ENCODE measurements at places on chromosomes 7 and 10. TPM values are rescaled to one million over a fixed set of nuclear protein-coding genes. Genes with fewer than 3 reads are reported as not detected.

DNA sequence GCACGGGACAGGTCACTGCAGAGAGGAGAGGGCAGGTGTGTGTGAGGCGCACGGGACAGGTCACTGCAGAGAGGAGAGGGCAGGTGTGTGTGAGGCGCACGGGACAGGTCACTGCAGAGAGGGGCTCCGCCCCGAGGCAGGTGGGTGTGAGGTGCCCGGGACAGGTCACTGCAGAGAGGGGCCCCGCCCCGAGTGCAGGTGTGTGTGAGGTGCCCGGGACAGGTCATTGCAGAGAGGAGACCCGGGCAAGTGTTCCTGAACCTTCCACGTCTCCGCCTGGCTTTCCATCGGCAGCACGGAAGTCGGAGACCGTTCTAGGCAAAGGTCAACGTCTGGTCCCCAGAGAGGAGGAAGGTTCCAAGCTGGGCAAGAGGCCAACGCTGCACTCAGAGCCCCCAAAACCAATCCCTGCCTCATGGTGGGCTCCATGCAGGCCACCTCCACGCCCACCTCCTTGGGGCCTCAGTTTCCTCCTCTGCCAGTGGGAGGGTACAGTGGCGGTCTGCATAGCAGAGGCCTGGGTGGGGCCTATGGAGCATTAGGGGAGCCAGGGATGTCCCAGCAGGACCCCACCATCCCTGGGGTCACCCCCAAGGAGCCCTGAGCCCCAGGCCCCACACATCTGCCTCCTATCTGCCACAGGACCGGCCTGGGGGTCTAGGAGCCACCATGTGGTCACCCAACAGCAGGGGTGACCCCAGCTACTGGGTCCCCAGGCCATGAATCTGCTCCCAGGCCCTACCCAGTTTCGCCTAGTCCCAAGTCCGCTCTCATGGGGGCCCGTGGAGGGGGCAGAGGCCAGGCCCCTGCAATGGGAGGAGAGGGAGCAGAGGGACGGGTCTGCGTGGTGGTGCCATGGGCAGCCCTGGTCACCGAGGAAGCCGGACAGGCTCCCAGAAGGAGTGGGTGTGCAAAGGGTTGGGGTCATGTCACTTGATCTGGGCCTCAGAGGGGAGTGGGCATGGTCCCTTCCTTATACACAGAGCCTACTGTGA lies 57.0 kb downstream of the STK32C start:
- H3K27me3 ChIP-seq, result no peaks in the 10 kb centered on the region
- no peak for DNase-seq
- no peak overlapping the region for H3K27ac ChIP-seq
- H3K36me3 ChIP-seq, result no peaks in the 10 kb centered on the region

GRCh38 chr7:102063690-102064180 lies 222.9 kb upstream of the SH2B2 start:
- H3K27me3 ChIP-seq, result no peaks in the 10 kb centered on the region
- no peaks in the 10 kb centered on the region for H3K36me3 ChIP-seq
- H3K4me3 ChIP-seq, result no peak overlapping the region
- H3K4me1 ChIP-seq, result peaks cover 20% of the 10 kb centered on the region
- no peak overlapping the region for H3K27ac ChIP-seq
- no peak for DNase-seq

DNA sequence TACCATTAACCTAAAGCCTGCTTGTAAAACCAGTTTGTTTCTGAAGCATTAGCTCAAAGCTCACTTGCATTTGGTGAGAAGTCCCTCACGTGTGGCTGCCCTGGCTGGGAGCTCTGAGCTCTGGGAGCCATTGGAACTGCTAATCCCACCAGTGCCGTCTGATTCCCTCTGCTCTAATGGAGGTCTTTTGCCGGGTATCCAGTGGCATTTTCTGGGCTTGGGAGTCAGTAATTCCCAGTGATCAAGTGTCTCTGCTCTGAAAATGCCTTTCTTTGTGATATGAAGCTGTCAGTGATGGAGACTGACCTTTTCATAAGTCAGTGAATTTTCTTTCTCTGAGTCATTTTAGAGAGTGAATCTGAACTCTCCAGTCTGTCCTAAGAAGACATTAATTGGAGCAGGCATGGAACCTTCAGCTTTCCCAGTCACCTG lies 36.9 kb upstream of the FAM20C start:
- no peak overlapping the region for H3K27ac ChIP-seq
- no peaks in the 10 kb centered on the region for H3K27me3 ChIP-seq
- peaks cover 3% of the 10 kb centered on the region for H3K4me1 ChIP-seq
- no peak for DNase-seq

OR2A1 gene
- total RNA-seq, result not detected

GRCh38 chr7:113446791-113447190 lies 328.4 kb upstream of the SMIM30 start:
- no peaks in the 10 kb centered on the region for H3K36me3 ChIP-seq
- H3K4me3 ChIP-seq, result no peak overlapping the region
- no peak for DNase-seq
- no peaks in the 10 kb centered on the region for H3K27me3 ChIP-seq

- H3K4me1 ChIP-seq, result no peaks in the 10 kb centered on the region
- DNase-seq, result peak; percentile 37
- H3K36me3 ChIP-seq, result no peaks in the 10 kb centered on the region
- H3K27me3 ChIP-seq, result no peaks in the 10 kb centered on the region
- H3K27ac ChIP-seq, result no peak overlapping the region
Measured at GRCh38 chr7:28296571-28297483, 115.5 kb upstream of the CREB5 start.

OLAH gene
- total RNA-seq, result not detected

- H3K4me3 ChIP-seq, result no peak overlapping the region
- peaks cover 4% of the 10 kb centered on the region for H3K27me3 ChIP-seq
- DNase-seq, result peak; percentile 50
Measured at GRCh38 chr10:14016011-14016536, 314.6 kb downstream of the FRMD4A start.

DNA sequence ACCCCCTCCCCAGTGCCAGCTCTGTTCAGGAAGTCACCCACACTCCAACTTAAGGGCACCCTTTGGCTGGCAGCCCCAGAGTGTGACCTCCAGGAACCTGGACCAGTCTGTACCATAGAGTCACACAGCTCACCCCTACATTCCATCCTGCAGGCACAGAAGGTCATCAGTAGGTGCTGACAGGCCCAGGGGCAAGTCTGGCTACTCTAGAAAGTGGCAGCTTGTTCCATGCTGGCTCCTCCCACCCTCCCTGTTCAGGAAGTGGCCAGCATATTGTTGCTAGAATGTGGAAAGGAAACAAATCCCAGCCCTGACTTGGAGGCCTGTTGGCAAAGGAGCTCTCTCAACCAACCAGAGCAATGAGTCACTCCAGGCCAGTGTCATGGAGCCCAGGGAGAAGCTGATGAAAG lies 3.2 kb upstream of the NCOA4 start:
- peaks cover 10% of the 10 kb centered on the region for H3K4me1 ChIP-seq
- no peak overlapping the region for H3K27ac ChIP-seq
- H3K4me3 ChIP-seq, result no peak overlapping the region
- no peak for DNase-seq
- H3K27me3 ChIP-seq, result no peaks in the 10 kb centered on the region

CRHR2 gene
- not detected for total RNA-seq

DNA sequence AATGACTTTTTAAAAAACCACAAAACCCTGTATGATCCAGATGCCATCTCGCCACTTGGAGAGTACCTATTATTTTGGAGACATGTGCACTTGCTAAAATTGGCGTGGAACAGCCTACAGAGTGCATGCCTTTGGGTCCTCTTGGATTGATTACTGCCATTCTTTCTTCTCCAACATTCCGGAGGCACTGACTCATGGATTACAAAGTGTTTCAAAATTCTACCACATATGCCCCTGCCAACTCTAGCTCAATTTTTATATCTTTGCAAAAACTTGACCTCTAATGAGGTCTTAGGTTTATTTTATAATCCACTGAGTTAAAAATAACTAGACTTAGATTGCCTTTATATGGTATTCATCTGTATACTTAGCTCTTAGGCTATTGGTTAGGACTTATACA lies 55.8 kb upstream of the KIF5B start:
- DNase-seq, result no peak
- H3K27ac ChIP-seq, result no peak overlapping the region
- H3K4me3 ChIP-seq, result no peak overlapping the region
- no peaks in the 10 kb centered on the region for H3K36me3 ChIP-seq

SPDYE8 gene
- not detected for total RNA-seq

DNA sequence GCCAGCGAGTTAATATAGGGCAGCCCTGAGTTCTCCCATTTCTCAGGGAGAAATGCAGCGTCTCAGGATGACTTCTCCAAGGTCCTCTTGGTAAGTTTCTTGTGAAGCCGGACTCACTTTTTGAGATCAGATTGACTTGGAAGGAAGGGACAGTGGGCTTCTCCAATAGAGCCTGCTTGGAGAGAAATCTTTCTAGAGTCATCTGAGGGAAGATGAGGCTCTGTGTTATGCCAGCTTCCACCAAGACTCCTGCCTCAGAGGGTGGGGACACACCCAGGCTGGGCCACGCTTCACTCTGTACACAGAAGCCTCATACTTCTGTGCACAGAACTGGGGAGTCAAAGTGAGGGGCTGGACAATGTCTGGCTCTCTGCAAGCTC lies 5.6 kb downstream of the C10orf105 start:
- H3K4me1 ChIP-seq, result peaks cover 49% of the 10 kb centered on the region
- no peak for DNase-seq
- no peaks in the 10 kb centered on the region for H3K27me3 ChIP-seq

GRCh38 chr10:17109475-17110207 lies 20.0 kb downstream of the CUBN start:
- no peaks in the 10 kb centered on the region for H3K27me3 ChIP-seq
- H3K36me3 ChIP-seq, result no peaks in the 10 kb centered on the region
- H3K4me3 ChIP-seq, result no peak overlapping the region

DNA sequence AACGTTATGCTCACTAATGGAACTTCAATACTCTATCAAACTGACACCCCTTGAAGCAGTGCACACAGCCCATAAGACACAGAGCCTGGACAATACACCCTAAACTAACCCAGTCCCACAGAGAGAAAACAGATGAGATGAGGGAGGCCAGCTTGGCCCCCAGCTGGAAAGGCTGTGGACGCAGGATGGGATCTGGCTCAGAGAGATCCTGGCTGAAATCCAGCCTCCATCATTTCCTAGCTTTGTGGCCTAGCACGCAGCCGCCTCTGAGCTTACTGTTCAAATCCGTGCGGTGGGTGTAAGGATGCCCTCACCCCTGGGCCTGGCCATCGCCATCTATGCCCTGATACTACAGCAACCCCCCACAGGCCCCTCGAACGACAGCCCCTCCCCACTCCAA lies 32.7 kb downstream of the SNX8 start:
- no peaks in the 10 kb centered on the region for H3K36me3 ChIP-seq
- no peak overlapping the region for H3K4me3 ChIP-seq
- no peaks in the 10 kb centered on the region for H3K27me3 ChIP-seq

DNA sequence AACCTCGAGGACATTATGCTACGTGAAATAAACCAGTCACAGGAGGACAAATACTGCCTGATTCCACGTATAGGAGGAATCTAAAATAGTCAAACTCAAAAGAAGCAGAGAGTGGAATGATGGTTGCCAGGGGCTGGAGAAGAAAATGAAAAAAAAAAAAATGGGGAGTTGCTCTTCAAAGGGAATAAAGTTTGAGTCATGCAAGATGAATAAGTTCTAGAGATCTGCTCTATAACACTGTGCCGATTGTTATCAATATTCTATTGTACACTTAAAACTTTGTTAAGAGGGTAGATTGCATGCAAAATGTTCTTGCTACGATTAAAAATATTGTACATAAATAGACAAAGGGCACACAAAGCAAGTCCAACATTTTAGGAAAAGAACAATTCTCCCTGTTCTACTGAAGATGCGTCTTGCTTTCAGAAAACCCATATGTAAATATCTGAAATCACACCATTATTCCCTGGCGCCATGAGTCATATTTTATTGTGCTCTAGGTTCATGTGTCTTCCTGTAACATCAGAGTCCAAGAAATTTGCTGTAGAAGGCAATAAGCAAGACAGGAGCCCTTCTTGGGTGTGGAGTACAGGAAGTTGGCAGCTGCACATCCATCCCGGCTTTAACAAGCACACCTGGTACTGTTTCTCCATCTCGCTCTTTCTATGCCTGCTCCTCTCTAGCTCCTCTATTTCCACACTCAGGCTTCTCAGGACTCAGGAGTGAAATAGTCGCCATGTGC lies 145.9 kb downstream of the GFRA1 start:
- no peaks in the 10 kb centered on the region for H3K36me3 ChIP-seq
- DNase-seq, result no peak
- H3K27me3 ChIP-seq, result no peaks in the 10 kb centered on the region
- no peak overlapping the region for H3K4me3 ChIP-seq

All from natural killer cell (primary cell).